NCI-H748 treated with DMSO at 0.1 percent for 48 hours (cell line): ENCODE measurements at places on chromosomes 6 and 20.
A peak's percentile ranks its signal among the peaks of the same experiment; 100 is the strongest.

GRCh38 chr6:7727946-7728854, 2.3 kb downstream of the BMP6 start:
- peak; percentile 63 for DNase-seq

DNA sequence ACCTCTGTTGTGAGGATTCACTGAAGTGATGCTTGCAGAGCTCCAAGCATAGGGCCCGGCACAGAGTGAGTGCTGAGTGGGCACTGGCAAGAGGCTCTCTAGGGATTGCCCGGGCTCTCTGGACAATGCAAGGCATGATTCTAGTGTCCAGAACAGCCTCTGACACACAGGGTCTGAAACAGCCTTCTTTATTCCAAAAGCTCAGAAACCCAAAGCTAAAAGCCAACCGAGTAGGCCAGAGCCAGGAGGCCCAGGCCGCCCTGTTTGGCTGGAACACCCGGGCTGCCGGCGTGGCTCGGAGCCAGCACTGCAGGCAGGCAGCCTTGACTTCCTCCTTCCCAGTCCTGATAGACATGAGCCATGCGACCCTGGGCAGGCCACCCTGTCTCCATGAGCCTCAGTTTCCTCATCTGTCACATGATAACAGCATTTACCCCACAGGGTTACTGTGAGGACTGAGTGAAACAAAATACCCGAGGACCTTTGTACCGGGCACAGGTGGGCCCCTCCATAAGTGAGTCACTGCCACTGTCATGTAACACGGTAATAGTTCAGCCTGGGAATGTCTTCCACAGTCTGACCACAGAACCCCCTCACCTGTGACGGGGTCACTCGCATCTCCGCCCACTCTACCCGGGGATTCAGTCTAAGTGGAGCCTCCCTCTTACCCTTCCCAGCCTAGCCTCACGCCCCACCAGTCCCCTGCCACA, 51.5 kb downstream of the PTPRT start:
- no peak for DNase-seq

DNA sequence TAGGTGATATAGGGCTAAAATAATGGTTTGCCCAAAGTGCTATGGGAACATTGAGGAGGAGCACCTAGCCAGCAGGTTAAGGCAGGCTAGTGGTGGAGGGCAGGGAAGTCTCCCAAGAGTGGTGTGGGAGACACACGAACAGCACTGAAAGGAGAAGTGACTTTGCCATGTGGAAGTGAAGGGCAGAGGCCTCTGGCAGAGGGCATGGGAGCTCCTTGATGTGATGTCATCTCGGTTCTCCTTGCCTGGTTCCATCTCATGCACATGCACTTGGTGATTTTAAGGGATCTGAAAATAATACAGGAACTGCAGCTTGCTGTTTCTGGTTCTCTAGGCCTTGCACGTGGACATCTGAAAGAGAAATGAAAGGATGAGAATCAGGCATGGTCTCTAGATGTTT, 4.7 kb upstream of the MAP3K4 start:
- DNase-seq, result no peak

GRCh38 chr6:16742116-16742515, 19.1 kb downstream of the ATXN1 start:
- no peak for DNase-seq

GRCh38 chr6:24719125-24719971, at the start of gene C6orf62:
Gene C6orf62 (minus strand): TSS chr6:24719154. CDS start chr6:24718668, 486 bp downstream.
- DNase-seq, result no peak

GRCh38 chr20:44743916-44744655, 1.6 kb upstream of the KCNK15 start:
- no peak for DNase-seq

DNA sequence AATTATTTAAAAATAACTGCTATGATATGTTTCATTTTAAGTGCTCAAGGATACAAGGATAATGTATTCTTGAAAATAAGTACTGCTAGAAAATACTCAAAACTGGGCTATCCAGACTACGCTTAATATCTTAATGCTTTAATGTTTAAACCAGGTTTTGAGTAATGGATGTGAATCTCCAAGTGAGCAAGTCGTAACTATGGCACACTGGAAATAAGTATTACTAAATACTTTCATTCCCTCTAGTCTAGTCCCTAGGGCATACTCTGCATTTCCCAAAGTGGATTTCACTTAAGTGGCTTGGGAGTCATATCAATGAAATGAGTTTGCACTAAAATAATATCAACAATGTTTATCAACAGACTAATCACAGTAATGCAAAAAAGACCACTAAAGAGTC, 48.1 kb downstream of the HMGCLL1 start:
- no peak for DNase-seq

GRCh38 chr6:53702316-53702715, 36.8 kb upstream of the KLHL31 start:
- DNase-seq, result no peak

GRCh38 chr6:113591896-113592827, 265.0 kb upstream of the MARCKS start:
- peak; percentile 87 for DNase-seq

- DNase-seq, result no peak
These were observed 146.0 kb downstream of the LAMP5 start for GRCh38 chr20:9660236-9660868.

- no peak for DNase-seq
These were observed 388.0 kb downstream of the GJA1 start for GRCh38 chr6:121823437-121823851.

GRCh38 chr20:54221353-54221752, 13.5 kb downstream of the PFDN4 start:
- no peak for DNase-seq

GRCh38 chr6:129233458-129234134, 350.7 kb downstream of the LAMA2 start:
- no peak for DNase-seq

GRCh38 chr6:46993846-46994245, 48.3 kb downstream of the ADGRF1 start:
- DNase-seq, result no peak

GRCh38 chr6:42710316-42710715, 12.1 kb downstream of the PRPH2 start:
- no peak for DNase-seq

DNA sequence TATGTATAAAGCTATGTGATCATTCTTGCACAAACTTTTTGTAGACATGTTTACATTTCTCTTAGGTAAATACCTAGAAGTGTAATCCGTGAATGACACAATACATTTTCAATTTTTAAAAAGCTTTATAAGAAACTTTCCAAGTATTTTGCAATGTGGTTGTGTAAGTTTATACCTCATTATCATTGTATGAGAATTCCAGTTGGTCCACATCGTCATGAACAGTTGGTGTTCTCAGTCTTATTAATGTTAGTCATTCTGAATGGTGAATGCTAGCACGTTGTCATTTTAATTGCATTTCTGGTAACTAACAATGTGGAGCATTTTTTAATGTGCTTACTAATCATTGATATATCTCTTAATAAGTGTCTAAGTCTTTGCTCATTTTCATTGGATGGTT, 116.5 kb upstream of the F13A1 start:
- no peak for DNase-seq

GRCh38 chr6:150721418-150722266, 122.0 kb downstream of the PLEKHG1 start:
- no peak for DNase-seq

GRCh38 chr20:53071833-53072232, 99.7 kb downstream of the TSHZ2 start:
- DNase-seq, result no peak

- DNase-seq, result no peak
These were observed 7.0 kb downstream of the UQCC1 start for GRCh38 chr20:35404614-35405259.

- no peak for DNase-seq
These were observed 324.1 kb upstream of the SYNCRIP start for GRCh38 chr6:85966828-85967227.

DNA sequence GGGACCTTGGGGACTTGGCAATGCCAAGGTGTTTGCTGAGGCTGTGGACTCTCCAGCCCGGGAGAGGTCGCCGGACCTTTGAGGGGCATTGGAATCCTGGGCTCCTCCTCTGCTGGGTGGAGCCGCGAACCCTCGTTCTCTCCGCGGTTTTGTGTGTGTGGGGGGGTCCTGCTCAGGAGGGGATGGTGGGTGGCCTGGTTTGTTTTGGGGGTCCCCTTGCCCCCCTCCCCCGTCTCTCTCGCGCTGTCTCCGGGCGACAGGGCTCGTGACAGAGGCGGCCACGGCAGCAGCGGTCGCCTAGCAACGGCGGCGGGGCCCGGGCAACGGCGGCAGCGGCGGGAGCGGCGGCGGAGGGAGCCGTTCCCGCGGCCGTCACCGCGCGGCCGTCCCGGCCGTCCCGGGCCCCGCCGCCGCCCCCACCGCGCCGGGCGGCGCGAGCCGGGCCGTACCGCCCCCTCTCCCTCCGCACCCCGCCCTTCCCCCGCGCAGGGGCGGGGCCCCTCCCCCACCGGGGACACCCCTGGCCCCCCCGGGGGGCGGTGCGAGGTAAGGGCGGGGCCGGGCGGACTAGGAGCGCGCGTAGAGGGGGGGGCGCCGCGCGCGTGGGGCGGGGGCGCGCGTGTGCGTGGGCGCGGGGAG, 7.8 kb downstream of the SYNGAP1 start:
- no peak for DNase-seq

DNA sequence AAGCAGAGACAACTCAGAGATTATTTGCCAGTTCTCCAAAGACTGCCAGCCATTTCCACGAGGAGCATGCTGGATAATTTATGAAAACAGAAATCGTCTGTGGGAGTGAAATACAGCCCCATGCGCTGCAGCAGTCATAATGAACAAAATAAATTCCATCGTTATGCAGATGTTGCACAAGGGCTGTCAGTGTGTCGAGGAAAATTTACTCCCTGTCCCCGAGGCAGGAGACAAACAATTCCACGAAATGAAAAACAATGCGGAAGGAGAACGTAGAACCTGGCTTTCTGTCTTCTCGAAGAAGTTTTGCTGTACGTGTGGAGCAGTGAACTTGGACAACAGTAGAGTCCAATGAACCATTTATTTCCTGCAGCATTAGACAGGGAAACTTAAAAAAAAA, 399.4 kb downstream of the CD83 start:
- DNase-seq, result no peak

GRCh38 chr20:24043294-24043693, 54.7 kb upstream of the GGTLC1 start:
- DNase-seq, result no peak
